ENCODE measurements at places on chromosomes 16 and 17. TPM values are rescaled to one million over a fixed set of nuclear protein-coding genes. Genes with fewer than 3 reads are reported as not detected.

BHLHA9 gene
- total RNA-seq: not detected

ZNRF1 gene
- 9.6 TPM for total RNA-seq

KRTAP9-2 gene
- total RNA-seq: not detected

PRSS8 gene
- under 0.01 TPM for total RNA-seq

CHST5 gene
- not detected for total RNA-seq

SLC5A2 gene
- not detected for total RNA-seq

NOS2 gene
- under 0.01 TPM for total RNA-seq

C16orf96 gene
- total RNA-seq: under 0.01 TPM

RHBDL3 gene
- under 0.01 TPM for total RNA-seq

HOXB5 gene
- total RNA-seq: not detected

THUMPD1 gene
- total RNA-seq: 46.0 TPM

ANKRD40CL gene
- not detected for total RNA-seq
